Right lung (tissue), 10 donors: ENCODE measurements at places on chromosomes 6 and 20.

GRCh38 chr6:35790683-35791082 is 6.4 kb downstream of the CLPS start:
- DNase-seq: no peak

DNA sequence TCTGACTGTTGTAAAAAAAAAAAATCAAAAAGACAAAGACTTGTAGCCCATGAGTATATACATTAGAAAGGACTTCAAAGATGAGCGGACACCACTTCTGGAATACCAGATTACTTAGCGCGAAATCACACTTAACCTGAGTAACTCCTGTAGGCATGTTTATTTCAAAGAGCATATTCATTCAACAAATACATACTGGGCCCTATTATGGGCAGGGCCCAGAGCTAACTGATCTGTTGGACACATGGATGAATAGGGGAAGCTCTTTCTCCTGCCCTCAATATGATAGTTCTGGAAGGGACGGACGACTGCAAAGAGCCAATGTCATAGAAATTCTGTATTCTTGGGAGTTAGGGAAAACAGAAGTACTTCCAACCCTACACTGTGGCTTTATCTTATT is 12.3 kb downstream of the MAN1A1 start:
- no peak for DNase-seq

- no peak for DNase-seq
Measured at GRCh38 chr6:55836945-55837344, 38.4 kb downstream of the BMP5 start.

GRCh38 chr20:36726168-36726567 is 19.7 kb downstream of the NDRG3 start:
- DNase-seq: no peak

GRCh38 chr6:96917098-96917497 is 7.4 kb upstream of the KLHL32 start:
- no peak for DNase-seq

DNA sequence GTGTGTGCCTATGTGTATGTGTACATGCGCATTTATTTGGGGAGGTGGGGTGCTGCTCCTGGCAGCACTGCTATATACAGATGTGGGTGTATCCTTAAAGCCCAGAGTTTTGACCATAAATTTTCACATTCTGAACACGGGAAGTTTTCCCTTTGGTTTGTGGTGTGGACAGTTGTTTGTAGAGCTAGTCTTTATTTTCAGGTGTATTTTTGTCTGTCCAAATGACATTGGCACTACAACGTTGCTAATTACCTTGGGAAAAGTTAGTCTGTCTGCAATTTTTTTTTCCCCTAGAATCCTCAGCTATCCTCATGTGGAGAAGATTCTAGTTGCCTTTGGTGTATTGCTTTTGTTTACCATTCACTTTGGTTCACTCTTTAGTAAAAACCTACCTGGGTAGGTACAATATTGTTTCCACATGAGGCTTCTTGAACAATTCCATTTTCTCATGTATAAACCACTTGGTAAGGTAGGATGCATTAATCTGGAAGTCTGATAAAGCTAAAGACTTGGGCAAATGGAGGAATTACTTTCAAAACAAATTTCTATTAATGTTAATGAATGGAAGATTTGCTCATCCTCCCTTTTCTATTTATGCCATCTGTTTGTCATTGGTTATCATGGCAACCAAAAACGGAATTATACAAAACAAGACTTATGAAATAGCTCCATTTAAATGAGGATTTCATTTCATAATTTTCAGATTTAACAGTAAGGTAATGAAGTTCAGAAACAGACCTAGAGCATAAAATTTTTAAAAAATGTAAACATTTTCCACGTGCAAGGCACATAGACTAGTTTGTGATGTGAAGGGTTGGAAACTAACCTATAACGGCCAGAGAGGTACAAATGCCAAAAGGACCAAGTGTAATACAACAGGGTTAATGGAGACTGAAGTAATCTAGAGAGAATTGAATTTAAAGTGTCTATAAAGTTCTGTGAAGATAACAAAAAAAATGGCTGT is 3.9 kb downstream of the CCN2 start:
- DNase-seq: no peak

- no peak for DNase-seq
Measured at GRCh38 chr6:170088582-170088955, 202.3 kb downstream of the DLL1 start.

DNA sequence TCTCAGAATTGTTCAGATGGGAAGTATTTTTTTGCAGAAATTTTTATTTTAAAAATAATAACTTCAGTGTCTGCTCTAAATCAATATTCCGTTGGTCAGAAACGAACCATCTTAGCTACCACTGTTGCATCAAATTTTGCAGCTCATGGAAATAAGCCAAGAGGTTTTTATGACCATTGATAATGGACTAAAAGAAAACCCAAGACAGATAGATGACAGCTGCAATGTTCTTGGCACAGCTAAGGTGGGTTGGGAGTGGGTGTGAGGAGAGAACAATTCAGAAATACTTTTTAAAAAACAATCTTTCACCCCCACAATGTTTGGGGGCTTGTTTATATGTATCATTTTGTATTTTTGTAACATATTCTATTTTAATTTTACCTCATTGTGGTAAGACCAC is 121.1 kb downstream of the PDE7B start:
- no peak for DNase-seq

DNA sequence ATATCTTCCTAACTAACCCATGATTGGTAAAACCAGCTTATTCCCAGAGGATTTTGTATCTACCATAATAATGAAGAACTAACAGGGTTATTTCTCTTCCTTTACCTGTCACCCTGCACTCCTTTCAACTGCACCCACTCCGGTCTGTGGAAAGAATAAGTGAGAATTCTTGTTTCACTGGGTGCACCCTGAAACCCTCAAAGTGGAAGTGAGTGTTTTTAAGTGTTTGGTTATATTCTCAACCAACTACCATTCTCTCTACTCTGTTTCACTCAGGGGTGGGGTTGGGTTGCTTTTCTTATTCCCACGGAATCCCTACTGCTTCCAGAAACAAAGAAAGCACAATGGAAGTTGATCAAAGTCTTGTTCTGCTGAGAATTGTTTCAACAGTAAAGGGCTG is 42.6 kb upstream of the KHDRBS2 start:
- DNase-seq: no peak

DNA sequence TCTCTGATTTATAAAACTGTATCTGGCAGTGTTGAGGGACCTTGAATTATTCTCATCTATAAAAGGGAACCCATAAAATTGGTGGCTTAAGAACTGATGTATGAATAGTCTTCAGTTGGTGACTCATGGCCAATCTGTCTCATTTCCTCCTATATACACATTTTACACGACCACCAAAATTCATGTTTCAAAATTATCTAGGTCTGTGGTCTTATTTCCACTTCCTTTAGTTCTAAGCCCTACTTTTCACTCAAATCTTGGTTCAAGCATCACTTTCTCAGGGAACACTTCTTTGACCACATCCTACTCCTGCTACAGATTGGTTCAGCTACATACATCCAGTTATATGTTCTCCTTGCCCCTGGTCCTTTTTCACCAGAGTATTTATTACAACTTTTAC is 18.6 kb upstream of the ENPP1 start:
- DNase-seq: no peak

DNA sequence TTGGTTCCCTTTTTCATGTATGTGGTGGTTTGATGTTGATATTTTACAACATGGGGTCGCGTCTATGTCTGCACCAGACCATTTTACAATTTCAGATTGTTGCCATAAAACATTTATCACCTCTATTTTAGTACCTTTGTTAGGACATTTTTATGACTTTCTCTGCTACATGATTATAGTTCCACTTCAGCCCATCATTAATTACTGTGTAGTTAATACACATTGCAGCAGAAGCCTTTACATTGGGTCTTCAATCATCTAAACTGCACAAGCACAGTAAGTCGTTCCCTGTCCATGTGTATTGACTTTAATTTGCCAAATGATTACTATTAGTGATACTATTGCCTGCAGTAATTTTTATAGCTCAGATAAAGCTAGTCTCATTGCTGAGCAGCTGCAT is 15.7 kb upstream of the TMEM217 start:
- no peak for DNase-seq
